ENCODE measurements at places on chromosomes 1 and 21.

- DNase-seq, result no peak
Observed at GRCh38 chr1:113676524-113676923, 82.8 kb downstream of the PHTF1 start.

DNA sequence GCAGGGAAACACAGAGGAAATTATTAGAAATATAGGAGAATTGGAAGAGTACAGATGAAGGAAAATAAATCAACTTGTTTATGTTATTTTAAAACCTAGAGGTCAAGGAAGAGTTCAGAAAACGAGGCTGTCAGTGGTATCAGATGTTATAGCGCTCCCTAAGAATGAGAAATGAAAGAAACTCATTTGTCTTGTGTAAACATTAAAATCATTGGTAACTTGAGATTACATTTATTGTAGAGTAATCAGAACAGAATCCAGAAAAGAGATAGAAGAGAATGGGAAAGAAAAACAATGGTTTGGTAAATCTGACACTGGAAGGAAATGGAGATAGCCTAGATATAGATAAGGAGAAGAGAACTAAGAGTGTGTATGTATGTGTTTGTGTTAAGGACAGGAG is 106.4 kb downstream of the ATF6 start:
- no peak for DNase-seq

GRCh38 chr21:29378832-29379231 is 80.1 kb downstream of the BACH1 start:
- no peak for DNase-seq

- no peak for DNase-seq
Observed at GRCh38 chr1:200337831-200338230, 72.0 kb downstream of the ZNF281 start.

GRCh38 chr1:110874324-110875215 is 1.6 kb downstream of the CD53 start:
- no peak for DNase-seq

DNA sequence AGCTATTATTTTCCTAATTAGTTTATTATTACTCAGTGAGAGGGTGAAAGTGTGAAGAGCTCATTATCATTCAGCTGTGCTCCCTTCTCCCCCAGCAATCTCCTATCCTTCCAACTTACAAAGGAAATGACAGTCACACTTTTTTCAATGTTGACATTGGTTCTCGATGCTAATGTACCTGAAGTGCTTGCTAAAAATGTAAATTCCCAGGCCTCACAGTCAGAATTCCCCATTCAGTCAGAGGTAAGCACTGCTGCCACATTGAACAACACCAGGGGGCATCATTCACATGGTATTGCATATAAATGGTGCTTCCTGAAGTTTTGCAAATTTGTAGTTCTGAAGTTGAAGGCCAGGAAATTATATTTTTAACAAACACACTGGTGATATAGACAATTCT is 132.7 kb upstream of the FOXD3 start:
- no peak for DNase-seq

GRCh38 chr21:36704958-36705678 is 6.2 kb downstream of the SIM2 start:
- no peak for DNase-seq

DNA sequence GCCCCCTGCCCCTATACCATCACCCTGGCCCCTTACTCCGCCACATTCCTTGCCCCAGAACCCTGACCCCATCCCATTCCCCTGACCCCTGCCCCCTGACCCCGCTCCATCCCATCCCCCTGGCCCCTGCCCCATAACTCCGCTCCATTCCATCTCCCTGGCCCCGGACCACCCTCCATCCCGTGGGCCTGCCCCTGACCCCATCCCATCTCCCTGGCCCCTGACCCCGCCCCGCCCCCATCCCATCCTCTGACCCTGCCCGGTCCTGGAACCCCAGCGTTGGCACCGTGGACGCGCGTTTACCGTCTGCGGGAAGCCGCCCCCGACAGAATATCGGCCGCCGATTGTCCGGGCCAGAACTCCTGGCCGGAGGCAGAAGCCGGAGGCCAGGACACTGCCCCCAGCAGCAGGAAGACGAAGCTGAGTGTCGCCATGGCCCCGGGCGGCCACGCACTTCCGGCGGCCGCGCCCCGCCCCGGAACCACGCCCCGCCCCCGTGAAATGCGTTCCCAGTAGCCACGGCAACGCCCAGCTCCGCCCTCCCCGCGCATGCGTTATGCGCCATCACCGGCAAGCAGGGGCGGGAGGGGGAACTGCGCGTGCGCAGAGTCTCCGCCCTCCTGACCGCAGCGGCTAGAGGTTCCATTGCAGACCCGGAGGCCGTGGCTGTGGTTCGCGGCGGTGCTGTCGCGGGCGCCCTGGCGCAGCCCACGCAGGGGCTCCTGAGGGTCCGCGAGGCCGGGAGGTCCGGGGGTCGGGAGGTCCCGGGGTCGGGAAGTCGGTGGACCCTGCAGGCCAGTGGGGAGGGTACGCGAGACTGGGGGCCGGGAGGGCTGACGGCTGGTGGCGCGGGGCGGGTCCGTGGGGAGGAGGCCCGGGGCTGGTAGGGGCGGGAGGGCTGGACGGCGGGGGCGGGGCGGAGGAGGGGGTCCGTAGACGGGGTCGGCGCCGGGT is at the start of gene POFUT2:
TSS of gene POFUT2 (minus strand) at position 458 of the 954 bp plus-strand sequence. CDS start at position 434, 24 bp downstream.
- DNase-seq, result peak; percentile 95

- no peak for DNase-seq
Observed at GRCh38 chr1:168591641-168592250, 15.3 kb downstream of the XCL1 start.

All from T1000 (cell line).